ENCODE measurements at places on chromosomes 2 and 18.

GRCh38 chr2:70041663-70042062 is 45.6 kb upstream of the PCBP1 start:
- no peak for DNase-seq

DNA sequence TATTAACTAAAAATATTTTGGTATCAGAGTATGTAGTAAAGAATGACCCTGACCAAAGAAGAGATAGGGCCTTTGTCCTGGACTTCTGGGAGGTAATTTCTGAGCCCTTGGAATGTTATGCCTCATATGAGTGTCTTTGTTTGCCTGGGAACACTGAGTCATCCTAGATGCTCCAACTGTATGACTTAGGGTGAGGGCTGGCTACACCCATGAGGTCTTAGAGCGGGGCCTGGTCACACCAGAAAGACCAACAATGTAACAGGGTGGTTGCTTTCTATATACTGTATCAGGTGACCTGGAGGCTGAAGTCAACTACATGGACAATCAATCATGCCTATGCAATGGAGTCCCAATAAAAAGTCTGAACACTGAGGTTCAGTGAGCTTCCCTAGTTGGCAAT is 253.1 kb downstream of the MBD2 start:
- DNase-seq, result no peak

DNA sequence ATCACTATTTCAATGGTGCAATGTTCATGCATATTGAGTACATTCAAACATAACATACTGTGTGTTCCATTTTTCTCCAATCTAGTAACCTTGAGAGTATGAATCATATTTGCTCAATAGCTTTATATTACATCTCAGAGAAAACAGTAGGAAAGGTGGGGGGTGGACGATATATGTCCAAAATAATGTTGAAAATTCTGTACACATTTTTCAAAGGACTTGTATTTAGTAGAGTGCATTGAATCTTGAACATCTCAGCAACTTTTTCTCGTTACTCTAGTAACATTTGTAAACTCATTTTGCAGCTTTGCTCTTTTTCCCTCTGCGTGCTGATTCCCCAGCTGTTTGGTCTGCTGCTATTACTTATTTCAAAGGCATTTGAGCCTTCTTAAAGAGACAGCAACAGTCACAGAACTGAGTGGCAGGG is 1487.0 kb downstream of the LRP1B start:
- no peak for DNase-seq

DNA sequence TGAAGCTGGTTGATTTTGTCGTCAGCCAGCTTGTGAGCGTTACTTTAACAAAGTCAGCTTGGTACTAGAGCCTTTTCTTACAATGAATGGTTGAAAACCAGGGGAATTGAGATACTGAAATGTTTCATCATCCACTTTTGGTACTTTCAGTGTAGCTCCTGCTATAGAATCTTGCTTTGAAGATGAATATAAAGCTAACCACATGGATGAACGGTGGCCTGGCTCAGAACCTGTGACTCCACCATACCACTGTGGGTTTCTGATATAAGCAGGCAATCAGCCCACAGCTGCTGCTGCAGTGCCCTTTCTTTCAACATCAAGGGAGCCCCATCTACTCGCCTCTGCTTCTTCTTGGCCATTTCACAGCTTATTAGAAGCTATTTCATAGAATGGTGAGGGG is 53.2 kb upstream of the GPR45 start:
- no peak for DNase-seq

GRCh38 chr18:77103991-77104531 is 28.5 kb downstream of the MBP start:
- DNase-seq, result no peak

DNA sequence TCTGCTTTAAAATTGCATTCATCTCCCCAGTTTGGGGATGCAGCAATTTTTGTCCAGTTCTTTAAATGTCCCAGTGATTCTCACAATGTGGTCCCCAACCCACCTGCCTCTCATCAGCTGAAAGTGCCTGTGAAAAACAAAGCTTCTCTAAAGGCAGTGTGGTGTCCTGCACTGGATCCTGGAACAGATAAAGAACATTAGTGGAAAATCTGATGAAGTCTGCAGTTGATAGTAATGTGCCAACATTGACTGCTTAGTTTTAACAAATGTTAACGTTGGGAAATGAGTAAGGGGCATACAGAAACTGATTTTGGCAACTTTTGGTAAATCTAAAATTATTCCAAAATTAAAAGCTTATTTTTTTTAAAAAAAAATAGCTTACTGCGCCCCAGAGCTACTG is 9.3 kb downstream of the FZD5 start:
- no peak for DNase-seq

- DNase-seq, result no peak
Observed at GRCh38 chr2:96907115-96908041, 37.5 kb upstream of the SEMA4C start.

DNA sequence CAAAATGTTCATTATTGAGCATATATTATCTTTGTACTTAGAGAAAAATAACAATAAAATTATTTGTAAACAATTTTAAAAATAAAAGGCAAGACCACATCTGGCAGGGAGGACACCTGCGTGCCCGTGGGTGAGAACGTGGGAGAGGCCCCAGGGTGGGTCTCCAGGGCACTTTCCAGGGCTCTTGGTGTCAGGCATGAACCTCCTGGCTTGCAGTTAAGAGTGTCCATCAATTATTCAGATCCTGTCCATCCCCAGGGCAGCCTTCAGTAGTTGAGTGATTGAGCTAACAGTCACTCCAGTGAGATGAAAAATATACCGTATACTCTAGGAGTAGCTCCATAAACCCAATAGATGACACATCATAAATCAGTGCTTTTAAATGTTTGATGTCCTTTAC is 49.7 kb downstream of the TPO start:
- DNase-seq, result no peak

- DNase-seq, result no peak
Observed at GRCh38 chr2:175854129-175854528, 147.9 kb downstream of the LNPK start.

DNA sequence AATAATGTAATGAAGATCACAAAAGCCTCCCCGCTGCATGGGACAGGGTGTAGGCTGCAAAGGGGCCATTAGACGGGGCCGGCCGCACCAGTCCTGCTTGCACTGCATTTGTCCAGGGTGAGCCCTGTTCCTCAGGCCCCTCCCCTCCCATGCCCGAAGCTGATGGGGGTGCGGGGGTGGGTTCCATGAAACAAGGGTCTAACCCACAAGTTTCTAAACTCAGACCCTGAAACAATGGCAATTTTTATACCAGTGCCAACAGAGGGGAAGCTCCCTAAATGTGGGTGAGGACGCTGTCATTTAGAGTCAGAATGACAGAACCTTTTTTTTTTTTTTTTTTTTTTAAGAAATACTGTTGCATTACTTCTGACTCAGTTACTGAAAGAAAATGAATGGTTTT is 39.7 kb downstream of the HS6ST1 start:
- DNase-seq, result no peak

DNA sequence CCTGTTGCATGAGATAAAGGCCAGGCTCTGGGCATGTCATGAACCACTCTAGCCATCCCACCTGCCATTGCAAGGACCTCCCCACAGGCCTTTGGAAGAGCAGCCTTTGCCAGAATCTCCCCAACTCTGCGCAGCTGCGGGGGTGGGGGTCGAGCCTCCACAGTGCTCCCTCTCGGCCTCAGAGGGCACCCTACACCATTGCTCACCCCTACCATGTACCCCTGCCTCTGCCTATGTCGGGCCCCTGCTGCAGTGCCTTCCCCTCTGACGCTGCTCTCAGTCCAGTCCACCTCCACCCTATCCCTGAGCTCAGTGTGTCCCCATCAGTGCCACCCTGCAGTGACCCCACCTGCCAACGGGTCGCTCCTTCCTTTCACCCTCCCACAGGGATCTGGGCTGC is 679.7 kb upstream of the RAB6C start:
- DNase-seq, result no peak

GRCh38 chr18:78678318-78678695 is 301.3 kb upstream of the SALL3 start:
- DNase-seq, result no peak

DNA sequence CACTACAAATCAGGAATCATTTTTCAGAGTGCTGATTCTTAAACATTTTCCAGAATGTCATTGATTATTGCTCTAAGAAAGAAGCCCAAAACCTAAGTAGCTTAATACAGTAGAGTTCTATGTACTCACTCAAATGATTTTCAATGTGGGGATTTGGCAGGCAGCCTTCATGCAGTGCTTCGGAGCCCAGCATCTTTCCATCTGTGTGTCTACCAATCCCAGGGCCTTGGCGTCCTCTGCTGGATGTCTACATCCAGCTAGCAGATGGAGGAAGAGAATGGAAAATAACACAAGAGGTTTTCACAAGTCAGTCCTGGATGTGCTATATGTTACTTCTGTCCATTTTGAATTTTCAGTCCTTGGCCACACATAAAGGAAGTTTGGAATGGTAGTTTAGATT is 151.8 kb downstream of the RDH14 start:
- no peak for DNase-seq

- DNase-seq, result no peak
Observed at GRCh38 chr2:188478724-188479123, 187.1 kb downstream of the GULP1 start.

DNA sequence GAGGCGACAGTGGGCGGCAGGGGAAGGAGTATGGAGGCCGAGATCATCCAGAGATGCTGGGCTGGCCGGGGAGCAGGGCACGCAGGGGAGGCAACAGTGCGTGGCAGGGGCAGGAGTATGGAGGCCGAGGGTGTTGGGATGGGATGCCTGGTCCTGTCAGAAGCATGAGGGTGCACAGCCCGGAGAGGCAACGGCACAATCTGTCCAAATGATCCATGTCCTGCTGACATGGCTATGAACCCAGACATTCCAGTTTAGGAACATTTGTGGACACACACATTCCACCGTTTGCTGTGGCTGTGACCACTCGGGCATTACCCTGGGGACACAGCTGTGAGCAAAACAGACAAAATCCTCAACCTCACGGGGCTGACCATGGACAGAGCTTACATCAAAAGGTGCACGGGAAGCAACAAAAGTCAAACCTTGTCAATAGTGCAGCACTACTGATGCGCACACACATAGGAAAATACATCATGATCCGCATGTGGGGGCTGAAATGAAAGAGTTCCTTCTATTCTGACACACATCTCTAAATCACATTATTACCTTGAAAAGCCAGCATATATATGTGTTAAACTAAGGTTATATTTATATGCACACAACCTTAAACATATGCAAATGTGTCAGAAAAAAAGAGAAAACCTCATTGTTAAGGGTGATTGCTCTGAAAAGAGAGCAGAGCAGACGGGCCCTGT is 144.0 kb upstream of the GPC1 start:
- no peak for DNase-seq

DNA sequence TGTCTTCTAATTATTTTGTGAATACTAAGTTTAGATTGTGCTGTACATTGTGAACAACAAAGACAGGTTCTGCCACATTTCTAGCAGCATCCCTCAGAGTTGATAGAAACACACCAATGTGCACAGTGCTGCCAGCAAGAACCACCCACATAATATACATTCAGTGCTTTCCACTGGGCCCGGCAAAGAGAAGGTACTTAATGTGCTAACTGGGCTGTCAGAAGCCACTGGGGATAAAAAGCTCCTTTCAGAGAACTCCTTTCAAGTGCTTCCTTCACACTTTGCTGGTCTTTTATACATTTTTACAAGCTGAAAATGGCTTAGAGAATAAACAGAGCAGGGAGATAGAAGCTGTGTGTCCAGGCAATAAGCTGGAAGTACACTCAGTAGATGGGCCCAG is 58.0 kb upstream of the CAPN13 start:
- no peak for DNase-seq

GRCh38 chr18:35038881-35039491 is 2.2 kb upstream of the MAPRE2 start:
- no peak for DNase-seq

DNA sequence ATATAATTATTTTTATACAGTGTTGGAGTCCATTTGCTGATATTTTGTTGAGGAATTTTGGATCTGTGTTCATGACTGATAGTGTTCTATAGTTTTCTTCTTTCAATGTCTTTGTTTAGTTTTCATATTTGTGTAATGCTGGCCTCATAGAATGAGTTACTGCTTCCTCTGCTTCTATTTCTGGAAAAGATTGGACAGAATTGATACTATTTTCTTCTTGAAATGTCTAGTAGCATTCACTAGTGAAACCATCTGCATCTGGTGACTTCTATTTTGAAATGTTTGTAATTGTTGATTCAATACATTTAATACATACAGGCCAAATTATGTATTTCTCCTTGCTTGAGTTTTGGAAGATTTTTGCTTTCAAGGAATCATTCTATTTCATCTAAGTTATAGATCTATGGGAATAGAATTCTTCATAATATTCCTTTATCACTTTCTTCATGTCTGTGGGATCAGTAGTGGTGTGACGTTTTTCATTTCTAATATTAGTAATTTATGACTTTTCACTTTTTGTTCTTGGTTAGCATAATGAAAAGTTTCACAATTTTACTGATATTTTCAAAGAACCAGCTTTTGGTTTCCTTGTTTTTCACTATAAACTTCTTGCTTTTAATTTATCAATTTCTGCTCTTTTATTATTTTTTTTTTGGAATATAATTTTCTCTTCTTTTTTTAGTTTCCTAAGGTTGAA is 509.9 kb upstream of the VRK2 start:
- no peak for DNase-seq

DNA sequence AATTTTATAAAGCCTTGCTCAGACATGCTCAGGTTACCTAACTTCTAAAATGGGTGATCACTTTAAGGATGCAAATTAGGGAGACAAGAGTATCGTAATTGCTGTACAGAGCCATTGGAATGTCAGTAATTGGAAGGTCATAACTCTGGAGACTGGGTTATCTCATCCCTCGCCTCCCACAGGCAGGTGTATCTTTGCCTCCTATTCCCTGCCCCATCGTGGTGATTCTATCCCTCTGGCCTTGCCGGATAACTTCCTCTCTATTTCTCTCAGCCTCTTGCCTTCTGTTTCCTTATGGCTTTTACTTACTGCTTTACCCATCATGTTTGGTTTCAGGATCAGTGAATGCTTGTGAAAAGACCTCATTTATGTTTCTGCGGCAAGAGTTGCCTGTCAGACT is 2.5 kb downstream of the PDK1 start:
- no peak for DNase-seq

DNA sequence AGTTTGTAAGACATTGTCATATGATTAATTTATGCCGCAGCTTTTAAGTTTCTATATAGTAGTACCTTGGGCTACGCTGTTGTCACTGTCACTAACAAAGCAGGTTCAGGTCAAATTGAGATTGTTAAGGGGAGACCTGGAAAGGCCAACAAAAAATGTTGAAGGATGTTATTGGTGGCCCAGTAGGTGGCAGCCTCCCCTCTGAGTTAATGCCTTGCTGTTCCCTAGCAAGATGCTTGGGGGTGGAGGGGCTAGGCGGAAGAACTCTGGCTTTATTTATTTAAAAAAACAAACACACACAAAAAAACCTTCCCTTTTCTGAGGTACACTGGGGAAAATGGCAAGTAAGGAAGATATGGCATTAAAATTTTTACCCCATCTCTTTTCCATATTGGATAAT is 128.3 kb upstream of the ATP5MC3 start:
- no peak for DNase-seq

- no peak for DNase-seq
Observed at GRCh38 chr2:61493523-61493942, 22.6 kb upstream of the USP34 start.

- DNase-seq, result no peak
Observed at GRCh38 chr2:164622338-164623106, 1.2 kb upstream of the GRB14 start.

- DNase-seq, result no peak
Observed at GRCh38 chr2:191252699-191253098, 7.5 kb downstream of the MYO1B start.

Data from activated CD4-positive, alpha-beta T cell treated with anti-CD3 and anti-CD28 coated beads, Interleukin-2, amount 50 U/mL, for 24 hours (primary cell).